ENCODE measurements at places on chromosomes 12 and 14. TPM values are rescaled to one million over a fixed set of nuclear protein-coding genes. Genes with fewer than 3 reads are reported as not detected.

GRCh38 chr12:97597031-97597751, 134.6 kb downstream of the RMST start:
- no peaks in the 10 kb centered on the region for H3K36me3 ChIP-seq
- peaks cover 57% of the 10 kb centered on the region for H3K27me3 ChIP-seq
- no peaks in the 10 kb centered on the region for H3K4me1 ChIP-seq
- H3K27ac ChIP-seq: no peak overlapping the region

DNA sequence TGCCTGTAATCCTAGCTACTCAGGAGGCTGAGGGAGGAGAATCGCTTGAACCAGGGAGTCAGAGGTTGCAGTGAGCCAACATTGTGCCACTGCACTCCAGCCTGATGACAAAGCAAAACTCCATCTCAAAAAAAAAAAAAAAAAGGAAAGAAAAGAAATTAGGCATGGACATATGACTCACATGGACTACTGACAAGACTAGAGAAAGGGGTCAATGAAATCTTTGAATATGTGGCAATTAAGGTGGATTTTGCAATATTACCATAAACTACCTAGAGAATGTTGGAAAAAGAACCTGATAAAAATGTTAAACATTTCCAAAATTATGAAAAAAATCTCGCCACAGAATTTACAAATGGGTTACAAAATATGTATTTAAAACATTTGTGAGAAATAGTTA, 873.6 kb downstream of the C12orf50 start:
- no peaks in the 10 kb centered on the region for H3K4me1 ChIP-seq
- H3K4me3 ChIP-seq: no peak overlapping the region
- H3K27me3 ChIP-seq: no peaks in the 10 kb centered on the region
- no peak overlapping the region for H3K27ac ChIP-seq
- no peaks in the 10 kb centered on the region for H3K36me3 ChIP-seq

- peaks cover 56% of the 10 kb centered on the region for H3K27me3 ChIP-seq
- no peaks in the 10 kb centered on the region for H3K4me1 ChIP-seq
- H3K36me3 ChIP-seq: no peaks in the 10 kb centered on the region
These were observed 29.1 kb upstream of the PZP start for GRCh38 chr12:9237286-9237685.

- H3K4me3 ChIP-seq: no peak overlapping the region
- no peaks in the 10 kb centered on the region for H3K27me3 ChIP-seq
- no peak overlapping the region for H3K27ac ChIP-seq
- H3K36me3 ChIP-seq: no peaks in the 10 kb centered on the region
- DNase-seq: no peak
- no peaks in the 10 kb centered on the region for H3K4me1 ChIP-seq
These were observed 267.2 kb upstream of the BTG1 start for GRCh38 chr12:92412856-92413255.

GRCh38 chr12:19683178-19683927, 244.1 kb downstream of the AEBP2 start:
- H3K27ac ChIP-seq: no peak overlapping the region
- DNase-seq: no peak
- no peaks in the 10 kb centered on the region for H3K27me3 ChIP-seq
- no peak overlapping the region for H3K4me3 ChIP-seq

DNA sequence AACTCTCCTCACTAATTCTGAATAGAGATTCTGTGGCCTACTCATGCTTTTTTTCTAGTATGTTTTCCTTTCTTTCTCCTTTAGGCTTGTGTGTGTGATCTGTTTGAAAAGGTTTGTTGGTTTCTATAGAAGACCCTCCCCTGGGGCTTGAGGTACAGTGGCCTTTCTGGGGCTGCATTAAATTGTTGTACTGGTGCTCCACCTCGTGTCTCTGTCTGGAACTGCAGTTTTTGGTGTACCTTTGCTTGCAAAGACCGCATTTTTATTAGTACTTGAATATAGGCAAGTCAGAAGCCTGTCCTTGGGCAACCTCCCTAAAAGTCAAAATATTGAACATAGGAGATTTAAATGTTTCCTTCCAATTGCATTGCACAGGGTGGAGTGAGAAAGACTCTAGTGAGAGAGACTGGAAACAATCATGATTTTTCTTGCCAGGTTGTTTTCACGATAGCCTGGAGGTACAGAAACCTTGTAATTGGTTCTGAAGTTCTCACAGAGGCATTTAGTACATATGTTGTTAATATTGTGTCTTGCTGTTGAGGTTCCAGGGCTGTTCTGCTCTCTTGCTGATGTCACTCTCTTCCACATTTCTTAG, 39.0 kb downstream of the SLCO1B1 start:
- no peak overlapping the region for H3K4me3 ChIP-seq
- H3K36me3 ChIP-seq: no peaks in the 10 kb centered on the region
- DNase-seq: peak; percentile 72
- peaks cover 14% of the 10 kb centered on the region for H3K27me3 ChIP-seq

SMOC1 gene
- total RNA-seq: not detected

GRCh38 chr12:53220694-53221202, 11.3 kb downstream of the RARG start:
- no peaks in the 10 kb centered on the region for H3K36me3 ChIP-seq
- peak; percentile 88 for DNase-seq
- H3K27me3 ChIP-seq: no peaks in the 10 kb centered on the region
- H3K4me3 ChIP-seq: peak overlapping the region; percentile 64

GRCh38 chr12:27279826-27280225, 35.7 kb downstream of the STK38L start:
- H3K4me3 ChIP-seq: no peak overlapping the region
- no peak overlapping the region for H3K27ac ChIP-seq
- no peaks in the 10 kb centered on the region for H3K36me3 ChIP-seq
- no peaks in the 10 kb centered on the region for H3K4me1 ChIP-seq

EFS gene
- total RNA-seq: 55.9 TPM

IFNG gene
- not detected for total RNA-seq

DNA sequence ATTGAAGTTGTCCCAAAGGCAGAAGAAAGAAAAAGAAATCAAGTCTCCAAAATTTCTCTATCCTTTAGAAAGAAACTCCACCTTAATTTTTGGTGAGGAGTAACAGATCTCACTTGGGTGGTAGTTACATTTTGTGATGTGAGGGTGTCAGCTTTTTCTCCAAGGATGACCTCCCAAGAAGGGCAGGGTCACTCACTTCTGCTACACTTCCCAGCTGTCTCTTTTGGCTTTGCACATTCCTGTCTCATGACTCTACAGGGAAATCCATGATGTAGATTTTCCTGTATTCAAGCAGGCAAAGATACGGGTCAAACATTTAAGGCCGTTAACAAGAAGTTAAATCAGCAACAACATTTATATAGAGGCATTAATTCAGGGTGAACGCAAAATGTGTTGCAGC, 1016.4 kb downstream of the NRXN3 start:
- no peaks in the 10 kb centered on the region for H3K36me3 ChIP-seq
- no peak for DNase-seq
- H3K27ac ChIP-seq: no peak overlapping the region

TMEM63C gene
- 0.22 TPM for total RNA-seq

PLEKHH1 gene
- 8.9 TPM for total RNA-seq

GRCh38 chr12:12528361-12529270, 34.0 kb downstream of the DUSP16 start:
- DNase-seq: peak; percentile 36
- no peaks in the 10 kb centered on the region for H3K27me3 ChIP-seq
- no peaks in the 10 kb centered on the region for H3K36me3 ChIP-seq
- no peak overlapping the region for H3K27ac ChIP-seq
- H3K4me3 ChIP-seq: no peak overlapping the region

KRT82 gene
- not detected for total RNA-seq

- no peak overlapping the region for H3K27ac ChIP-seq
- H3K27me3 ChIP-seq: no peaks in the 10 kb centered on the region
- no peak for DNase-seq
- no peaks in the 10 kb centered on the region for H3K4me1 ChIP-seq
- no peaks in the 10 kb centered on the region for H3K36me3 ChIP-seq
These were observed 35.8 kb upstream of the SPPL3 start for GRCh38 chr12:120940006-120940405.

CELA1 gene
- not detected for total RNA-seq

DNA sequence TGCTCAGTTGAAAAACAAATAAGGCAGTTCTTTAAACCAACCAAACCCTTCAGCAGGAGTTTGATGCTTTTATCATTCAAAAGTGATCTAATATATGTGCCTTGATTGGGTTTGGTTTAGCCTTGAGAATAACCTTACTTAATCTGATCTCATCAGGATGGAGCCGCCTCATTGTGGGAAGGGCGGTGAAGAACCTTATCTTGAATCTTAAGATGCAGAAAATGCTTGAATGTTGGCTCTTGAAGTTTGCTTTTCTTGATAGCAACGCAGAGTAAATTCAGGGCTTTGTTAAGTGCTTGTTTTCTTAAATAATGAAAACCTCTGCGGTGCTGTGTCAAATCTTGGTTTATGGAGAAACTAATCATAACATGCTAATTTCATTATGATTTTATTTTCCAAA, 138.2 kb downstream of the MON2 start:
- no peak overlapping the region for H3K27ac ChIP-seq
- no peaks in the 10 kb centered on the region for H3K36me3 ChIP-seq
- no peaks in the 10 kb centered on the region for H3K27me3 ChIP-seq
- H3K4me3 ChIP-seq: peak overlapping the region; percentile 75

PLBD2 gene
- total RNA-seq: 36.8 TPM

DNA sequence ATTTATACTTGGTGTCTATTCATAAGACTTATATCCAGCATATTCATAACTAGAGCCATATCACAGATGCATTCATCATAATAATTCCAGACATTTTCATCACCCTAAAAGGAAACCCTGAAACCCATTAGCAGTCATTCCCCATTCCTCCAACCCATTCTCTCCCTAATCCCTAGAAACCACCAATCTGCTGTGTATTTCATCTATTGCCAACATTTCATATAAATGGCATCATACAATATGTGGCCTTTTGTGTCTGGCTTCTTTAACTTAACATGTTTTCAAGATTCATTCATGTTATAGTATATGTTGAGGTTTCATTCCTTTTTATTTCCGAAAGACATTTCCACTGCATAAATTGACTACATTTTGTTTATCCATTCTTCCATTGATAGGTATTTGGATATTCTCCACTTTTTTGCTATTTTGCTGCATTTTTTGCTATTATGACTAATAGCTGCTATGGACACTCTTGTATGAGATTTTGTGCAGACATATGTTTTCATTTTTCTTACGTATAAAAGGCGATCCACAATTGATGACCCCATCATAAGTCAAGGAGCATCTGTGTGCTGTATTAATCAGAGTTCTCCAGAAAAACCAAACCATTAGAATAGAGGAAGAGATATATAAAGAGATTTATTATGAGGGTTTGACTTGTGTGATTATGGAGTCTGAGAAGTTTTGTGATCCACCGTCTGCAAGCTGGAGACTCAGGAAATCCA, 5.1 kb upstream of the OAS2 start:
- no peaks in the 10 kb centered on the region for H3K27me3 ChIP-seq
- no peaks in the 10 kb centered on the region for H3K4me1 ChIP-seq
- no peak for DNase-seq
- no peak overlapping the region for H3K27ac ChIP-seq

GRCh38 chr12:131101703-131102492, 148.2 kb downstream of the ADGRD1 start:
- DNase-seq: no peak
- no peak overlapping the region for H3K4me3 ChIP-seq
- H3K36me3 ChIP-seq: no peaks in the 10 kb centered on the region
- no peaks in the 10 kb centered on the region for H3K27me3 ChIP-seq
- H3K4me1 ChIP-seq: no peaks in the 10 kb centered on the region
- H3K27ac ChIP-seq: no peak overlapping the region

- no peak overlapping the region for H3K27ac ChIP-seq
- H3K4me3 ChIP-seq: no peak overlapping the region
- H3K4me1 ChIP-seq: no peaks in the 10 kb centered on the region
- no peaks in the 10 kb centered on the region for H3K27me3 ChIP-seq
- DNase-seq: peak; percentile 74
These were observed 124.8 kb downstream of the SAMD4A start for GRCh38 chr14:54691525-54692283.

AKAP3 gene
- 1.7 TPM for total RNA-seq

DNA sequence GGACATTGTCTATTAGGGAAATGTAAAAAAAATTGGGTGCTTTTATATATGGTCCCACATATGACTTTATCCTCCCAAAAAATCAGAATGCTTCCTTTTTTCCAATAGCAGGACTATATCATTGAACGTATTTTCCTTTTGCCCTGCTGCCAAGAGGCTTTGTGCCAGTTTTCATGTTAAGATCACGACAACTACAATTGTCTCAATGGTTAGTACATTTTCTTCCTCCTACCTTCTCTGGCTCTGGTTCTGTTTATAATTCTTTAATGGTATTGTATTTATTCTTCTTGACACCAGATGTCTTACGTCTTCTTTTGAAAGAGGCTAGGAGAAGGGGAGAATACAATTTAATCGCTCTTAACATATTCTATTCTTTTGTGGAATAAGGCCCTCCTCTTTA, 106.9 kb downstream of the ANO6 start:
- H3K27me3 ChIP-seq: no peaks in the 10 kb centered on the region
- no peak overlapping the region for H3K27ac ChIP-seq
- no peaks in the 10 kb centered on the region for H3K4me1 ChIP-seq
- H3K4me3 ChIP-seq: no peak overlapping the region

GRCh38 chr12:127664901-127665300, 602.1 kb upstream of the TMEM132C start:
- no peak for DNase-seq
- no peak overlapping the region for H3K27ac ChIP-seq
- no peak overlapping the region for H3K4me3 ChIP-seq

GRCh38 chr12:54270345-54270744, 9.6 kb downstream of the CBX5 start:
- no peak for DNase-seq
- peaks cover 16% of the 10 kb centered on the region for H3K36me3 ChIP-seq
- H3K4me3 ChIP-seq: no peak overlapping the region
- H3K27me3 ChIP-seq: no peaks in the 10 kb centered on the region
- peaks cover 7% of the 10 kb centered on the region for H3K4me1 ChIP-seq
- H3K27ac ChIP-seq: peak overlapping the region; percentile 1

GZMB gene
- not detected for total RNA-seq

KRT2 gene
- not detected for total RNA-seq

PARP2 gene
- 67.9 TPM for total RNA-seq

DNA sequence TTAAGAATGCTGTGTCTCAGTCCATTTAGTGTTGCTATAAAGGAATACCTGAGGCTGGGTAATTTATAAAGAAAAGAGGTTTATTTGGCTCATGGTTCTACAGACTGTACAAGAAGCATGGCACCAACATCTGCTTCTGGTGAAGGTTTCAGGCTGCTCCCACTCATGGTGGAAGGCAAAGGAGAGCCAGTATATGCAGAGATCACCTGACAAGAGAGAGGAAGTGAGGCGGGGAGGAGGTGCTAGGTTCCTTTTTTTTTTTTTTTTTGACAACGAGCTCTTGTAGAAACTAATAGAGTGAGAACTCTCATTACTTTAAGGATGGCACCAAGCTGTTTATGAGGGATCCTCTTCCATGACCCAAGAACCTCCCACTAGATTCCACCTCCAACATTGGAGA, 121.6 kb downstream of the NUBPL start:
- no peaks in the 10 kb centered on the region for H3K36me3 ChIP-seq
- no peaks in the 10 kb centered on the region for H3K27me3 ChIP-seq
- no peak for DNase-seq
- H3K4me3 ChIP-seq: no peak overlapping the region
- H3K4me1 ChIP-seq: no peaks in the 10 kb centered on the region
- no peak overlapping the region for H3K27ac ChIP-seq
